Left lobe of liver (tissue), 2 donors: ENCODE measurements at places on chromosomes 4 and X. TPM values are rescaled to one million over a fixed set of nuclear protein-coding genes. Genes with fewer than 3 reads are reported as not detected.
A peak's percentile ranks its signal among the peaks of the same experiment; 100 is the strongest.

The HMX1 gene
- total RNA-seq, result not detected

DNA sequence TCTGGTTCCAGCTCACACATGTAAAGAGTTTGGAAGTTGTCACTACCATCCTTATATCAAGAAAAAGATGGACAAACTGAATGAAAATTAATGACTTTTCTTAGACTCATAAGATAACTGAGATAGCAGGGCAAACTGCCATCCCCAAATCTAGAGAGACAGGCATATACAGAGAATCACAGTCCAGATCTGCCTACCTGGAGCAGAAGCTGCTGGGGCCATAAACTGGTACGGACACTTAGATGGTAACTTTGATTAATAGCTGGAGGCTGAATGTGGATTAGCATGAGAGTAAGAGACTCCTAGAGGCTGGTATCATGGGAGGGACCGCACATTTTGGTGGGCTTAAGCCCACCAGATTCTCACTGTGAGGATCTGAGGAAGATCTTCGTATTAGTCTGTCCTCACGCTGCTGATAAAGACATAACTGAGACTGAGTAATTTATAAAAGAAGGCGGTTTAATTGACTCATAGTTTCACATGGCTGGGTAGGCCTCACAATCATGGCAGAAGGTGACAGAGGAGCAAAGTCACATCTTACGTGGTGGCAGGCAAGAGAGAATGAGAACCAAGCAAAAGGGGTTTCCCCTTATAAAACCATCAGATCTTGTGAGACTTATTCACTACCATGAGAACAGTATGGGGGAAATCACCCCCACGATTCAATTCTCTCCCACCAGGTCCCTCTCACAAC lies 10.8 kb upstream of the POLA1 start:
- no peak for DNase-seq

DNA sequence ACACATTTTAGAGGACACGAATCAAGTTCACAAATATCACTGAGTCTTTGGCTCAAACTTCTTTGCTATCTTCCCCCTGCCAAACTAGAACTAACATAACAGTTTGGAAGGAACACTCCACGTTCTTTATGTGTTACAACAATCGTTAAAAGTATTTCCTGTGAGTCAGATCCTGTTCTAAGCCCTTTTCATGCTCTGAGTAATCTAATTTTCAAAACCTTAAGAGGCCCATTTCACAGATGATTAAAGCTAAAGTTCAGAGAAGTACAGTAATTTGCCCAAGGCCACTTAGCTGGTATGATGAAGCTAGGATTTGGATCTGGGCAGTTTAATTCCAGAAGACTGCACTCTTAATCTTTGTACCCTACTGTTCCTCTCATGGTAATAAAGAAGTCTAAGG lies 854.4 kb upstream of the INTU start:
- DNase-seq, result no peak

- DNase-seq, result no peak
Measured at GRCh38 chrX:13430136-13430827, 110.4 kb upstream of the ATXN3L start.

DNA sequence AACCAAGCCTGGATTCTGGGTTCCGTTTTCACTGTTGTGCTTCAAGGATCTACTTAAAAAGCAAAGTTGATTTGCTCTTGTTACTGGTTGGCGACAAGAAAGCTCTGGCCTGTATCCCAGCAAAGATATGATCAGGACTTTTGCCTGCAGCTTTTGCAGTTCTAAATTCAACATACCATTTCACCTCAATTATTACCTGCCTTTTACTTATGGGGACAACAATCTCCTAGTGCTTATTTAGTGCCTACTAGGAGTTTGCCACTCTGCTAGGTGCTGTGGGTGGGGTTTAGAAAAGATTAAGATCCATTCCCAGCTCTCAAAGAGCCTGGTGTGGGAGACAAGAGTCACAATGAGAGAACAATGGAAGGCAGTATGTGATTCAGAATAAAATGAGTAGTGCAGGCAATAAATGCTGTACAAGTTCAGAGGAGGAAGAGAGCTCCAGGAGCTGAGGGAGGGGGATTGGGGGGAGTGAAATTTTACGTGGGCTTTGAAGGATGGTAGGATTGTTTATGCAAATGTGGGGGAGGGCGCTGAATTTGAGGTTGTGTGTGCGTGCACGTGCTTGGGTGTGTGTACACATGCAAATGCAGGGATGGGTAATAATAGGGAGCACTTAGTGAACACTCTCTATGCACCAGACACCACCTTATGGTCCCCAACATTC lies 5.0 kb upstream of the TMEM164 start:
- DNase-seq, result no peak

GRCh38 chr4:136009258-136009832 lies 1522.9 kb downstream of the PCDH18 start:
- DNase-seq, result no peak

DNA sequence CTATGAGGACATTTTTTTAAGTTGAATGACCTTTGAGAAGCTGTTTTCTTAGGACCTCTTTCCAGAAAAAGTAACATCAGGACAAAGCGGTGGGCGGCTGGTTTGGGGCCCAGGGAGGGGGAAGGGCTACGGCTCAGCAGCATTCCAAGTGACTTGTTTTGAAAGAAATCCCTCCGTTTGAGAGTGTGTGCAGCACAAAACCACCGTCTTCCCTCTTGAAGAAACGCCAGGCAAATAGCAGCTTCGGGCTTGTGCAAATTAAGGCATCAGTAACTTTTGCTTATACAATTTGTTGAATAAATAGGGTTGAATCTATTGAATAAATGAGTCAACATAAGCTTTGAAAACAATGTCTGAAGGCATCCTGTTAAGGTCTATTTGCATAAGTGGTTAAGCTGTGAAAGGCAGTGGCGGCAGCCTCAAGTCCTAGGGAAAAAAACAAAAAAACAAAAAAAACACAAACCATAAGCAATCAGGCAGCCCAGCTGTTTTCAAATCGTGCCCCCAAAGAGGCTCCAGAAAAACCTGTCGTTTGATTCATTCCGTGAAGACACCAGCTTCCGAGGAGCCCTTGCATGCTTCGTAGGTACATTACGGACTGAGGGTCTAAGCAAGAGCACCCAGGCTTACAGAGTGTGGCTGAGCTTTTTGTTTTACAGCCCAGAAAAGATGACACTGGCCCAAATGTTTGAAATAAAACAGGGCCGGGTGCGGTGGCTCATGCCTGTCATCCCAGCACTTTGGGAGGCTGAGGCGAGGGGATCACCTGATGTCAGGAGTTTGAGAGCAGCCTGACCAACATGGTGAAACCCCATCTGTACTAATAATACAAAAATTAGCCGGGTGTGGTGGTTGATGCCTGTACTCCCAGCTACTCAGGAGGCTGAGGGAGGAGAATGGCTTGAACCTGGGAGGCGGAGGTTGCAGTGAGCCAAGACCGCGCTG lies 103.7 kb downstream of the CRLF2 start:
- no peak for DNase-seq

DNA sequence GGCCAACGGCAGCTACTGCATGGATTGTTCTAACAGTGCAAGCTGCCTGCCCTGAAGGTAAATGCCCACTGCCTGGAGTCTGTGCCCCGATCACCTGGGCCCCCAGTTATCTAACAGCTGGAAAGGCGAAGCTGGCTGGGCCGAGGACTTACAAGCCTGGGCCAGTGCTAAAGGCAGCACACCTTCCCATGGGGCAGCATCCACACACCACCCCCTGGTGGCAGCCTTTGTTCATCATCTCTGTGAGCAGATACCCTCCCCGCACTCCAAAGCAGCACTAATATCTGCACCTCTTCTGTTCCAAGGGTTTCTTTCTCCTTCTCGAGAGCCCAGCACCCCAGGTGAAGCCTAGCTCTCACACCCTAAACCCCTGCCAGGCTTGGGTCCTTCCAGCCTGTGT lies 7.6 kb downstream of the SLC2A9 start:
- DNase-seq, result peak; percentile 68

The FAM9C gene
- total RNA-seq, result not detected

The IL3RA gene
- total RNA-seq, result 0.40 TPM

DNA sequence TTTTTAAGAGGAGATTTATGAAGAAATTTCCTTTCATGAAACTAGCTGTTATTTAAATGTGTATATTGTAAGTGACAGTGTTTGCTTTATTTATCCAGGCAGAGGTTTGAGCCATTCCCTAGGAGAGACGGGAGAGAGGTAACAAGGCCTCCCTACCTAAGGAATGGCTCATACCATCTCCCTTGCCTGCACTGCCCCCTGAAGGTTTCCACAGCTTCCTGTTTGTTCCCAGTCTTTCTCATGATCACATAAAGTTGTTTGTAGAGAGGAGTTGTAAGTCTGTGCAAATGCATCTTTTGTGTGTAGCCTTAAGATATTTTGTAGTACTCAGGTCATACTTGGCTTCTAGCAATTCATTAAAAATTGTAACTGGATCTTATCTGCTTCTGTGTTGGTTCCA lies 1504.5 kb upstream of the PCDH10 start:
- DNase-seq, result no peak

- DNase-seq, result no peak
Measured at GRCh38 chr4:67892253-67892652, 8.5 kb upstream of the TMPRSS11D start.

DNA sequence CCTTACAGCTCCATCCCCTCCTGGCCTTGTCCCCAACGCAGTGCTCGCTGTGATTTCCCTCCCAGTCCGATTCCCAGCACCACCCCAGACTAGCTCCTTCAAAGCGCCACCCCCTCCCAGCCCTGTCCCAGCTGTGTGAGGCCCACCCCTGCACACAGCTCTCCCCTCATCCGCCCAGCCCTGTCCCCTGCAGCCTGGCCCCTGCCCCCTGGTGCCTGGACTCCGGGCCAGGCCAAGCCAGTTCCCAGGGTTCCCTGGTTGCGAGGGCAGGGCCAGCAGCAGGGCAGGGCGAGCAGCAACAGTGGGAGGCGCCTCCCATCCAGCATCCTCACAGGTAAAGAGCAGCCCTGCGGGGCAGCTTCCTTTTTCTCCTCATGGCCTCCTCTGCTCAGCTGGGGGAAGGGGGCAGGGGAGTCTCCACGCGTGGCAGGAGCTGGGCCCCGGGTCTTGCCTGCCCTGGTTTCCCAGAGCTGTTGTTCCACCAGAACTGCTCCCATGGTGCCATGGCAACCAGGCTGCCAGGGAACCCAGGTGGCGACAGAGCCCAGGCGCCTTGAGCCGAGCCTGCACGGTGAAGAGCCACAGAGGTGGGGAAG lies 24.8 kb downstream of the IQSEC2 start:
- DNase-seq, result no peak

GRCh38 chr4:49709775-49710174 lies 723.7 kb downstream of the CWH43 start:
- DNase-seq, result no peak

- DNase-seq, result no peak
Measured at GRCh38 chr4:143586080-143586479, 72.6 kb downstream of the SMARCA5 start.

DNA sequence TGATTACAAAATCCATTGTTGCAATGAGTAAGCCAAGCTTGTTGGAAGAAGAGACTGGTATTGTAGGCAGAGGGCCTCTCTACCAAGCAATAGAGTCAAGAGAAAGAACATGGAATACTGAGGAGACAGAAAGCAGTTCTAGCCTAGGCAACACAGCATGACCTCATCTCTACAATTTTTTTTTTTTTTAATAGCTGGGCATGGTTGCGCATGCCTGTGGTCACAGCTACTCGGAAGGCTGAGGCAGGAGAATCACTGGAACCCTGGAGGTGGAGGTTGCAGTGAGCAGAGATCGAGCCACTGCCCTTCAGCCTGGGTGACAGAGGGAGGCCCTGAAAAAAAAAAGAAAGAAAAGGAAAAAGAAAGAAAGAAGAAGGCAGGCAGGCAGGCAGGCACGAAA lies 11.7 kb upstream of the ZBTB33 start:
- DNase-seq, result no peak
